ENCODE measurements at places on chromosomes 4 and X.

- no peak for DNase-seq
Observed at GRCh38 chr4:143127621-143128020, 57.1 kb upstream of the USP38 start.

- DNase-seq: no peak
Observed at GRCh38 chr4:35164063-35164462, 1080.3 kb downstream of the ARAP2 start.

DNA sequence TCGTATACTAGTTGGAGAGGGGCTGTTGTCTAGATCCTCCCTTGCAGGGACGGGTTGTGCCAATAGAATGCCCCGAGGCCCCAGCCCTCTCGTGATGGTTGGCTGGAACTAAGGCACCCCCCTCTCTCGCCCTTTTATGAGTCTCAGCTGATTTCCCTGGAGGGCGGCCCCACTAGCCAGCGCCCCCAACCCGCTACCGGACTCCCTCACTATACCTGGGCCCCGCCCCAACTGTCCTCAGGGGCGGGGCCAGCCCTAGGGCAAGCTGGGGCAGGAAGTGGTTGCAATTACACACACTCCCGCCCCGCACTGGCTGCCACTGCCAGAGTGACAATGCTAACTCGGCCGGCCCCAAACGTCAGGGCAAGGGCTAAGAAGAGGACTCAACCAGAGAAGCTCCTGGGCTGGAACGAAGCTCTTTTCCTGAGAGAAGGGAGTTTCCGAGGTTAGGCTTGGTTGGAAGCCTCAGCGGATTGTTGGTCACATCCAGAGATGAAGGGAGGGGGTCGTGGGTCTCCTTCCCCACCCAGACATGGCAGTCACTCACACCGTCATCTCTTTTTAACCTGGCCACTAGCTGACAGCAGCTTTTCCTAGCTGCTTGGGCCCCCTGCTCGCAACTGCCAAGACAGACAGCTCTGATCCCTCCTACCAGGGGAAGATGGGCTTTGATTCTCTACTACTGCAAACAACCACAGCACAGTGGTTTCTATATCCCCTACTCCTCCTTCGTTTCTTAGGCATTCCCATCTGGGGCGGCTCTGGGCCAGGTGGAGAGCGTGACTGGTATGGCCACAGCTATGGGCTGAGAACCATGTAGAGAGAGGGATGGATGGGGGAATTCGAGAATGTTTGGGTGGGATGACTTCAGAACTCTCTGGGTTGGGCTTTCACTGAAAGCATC, 21.0 kb upstream of the BCORL1 start:
- peak; percentile 61 for DNase-seq

DNA sequence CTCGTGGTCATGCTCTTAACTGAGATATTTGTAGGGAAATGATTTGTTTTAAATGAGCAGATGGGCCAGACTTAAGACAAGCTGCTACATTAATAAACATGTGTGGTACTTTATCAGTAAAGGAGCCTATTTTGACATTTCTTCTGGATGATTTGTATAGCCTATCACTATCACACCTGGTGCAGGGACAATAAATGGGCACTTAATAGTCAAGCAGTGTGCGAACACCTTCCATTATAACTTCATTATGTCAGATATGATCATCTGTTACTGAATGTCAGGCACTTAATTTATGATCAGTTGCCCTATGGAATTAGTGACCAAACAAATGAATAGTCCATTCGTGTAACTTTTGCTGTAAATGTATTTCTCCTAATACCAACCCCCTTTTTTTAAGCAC, 628.8 kb downstream of the ADGRL3 start:
- DNase-seq: no peak

DNA sequence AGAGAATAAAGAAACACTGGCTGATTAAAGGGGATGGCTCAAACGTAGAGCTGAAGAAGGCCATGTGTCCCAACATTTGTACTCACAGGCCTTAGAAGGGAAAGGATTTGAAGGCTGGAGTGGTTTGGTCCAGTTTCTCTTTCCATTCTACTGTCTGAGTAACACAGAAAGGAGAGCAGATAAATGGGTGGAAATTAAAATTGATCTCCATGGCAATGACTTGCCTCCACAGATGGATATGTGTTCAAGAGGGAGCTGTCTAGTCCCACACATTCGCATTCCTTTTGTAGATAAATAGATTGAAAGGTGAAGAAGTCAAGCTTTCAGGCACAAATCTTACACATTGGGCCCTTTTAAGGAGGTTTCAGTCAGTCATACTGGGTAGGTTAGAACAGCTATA, 74.6 kb downstream of the DOCK11 start:
- no peak for DNase-seq

GRCh38 chr4:962231-963208, 10.8 kb downstream of the DGKQ start:
- DNase-seq: no peak

DNA sequence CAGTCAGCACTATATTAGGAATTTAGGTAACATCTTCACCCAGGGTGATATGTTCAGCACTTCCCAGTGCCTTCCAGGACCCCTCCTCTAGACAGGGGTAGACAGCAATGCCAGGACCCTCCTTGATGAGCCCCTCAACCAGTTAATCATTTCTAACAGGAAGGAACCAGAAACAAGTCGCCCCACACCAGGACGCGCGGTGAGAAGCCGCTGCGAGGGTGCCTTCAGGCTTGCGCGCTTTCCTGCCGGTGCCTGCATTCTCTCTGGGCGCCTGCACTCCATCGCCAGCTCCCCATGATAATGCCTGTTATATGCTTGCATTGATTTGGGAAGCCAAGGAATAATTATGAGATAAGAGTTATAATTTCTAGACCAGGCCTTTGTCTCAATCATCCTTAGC, 116.0 kb downstream of the ENPP6 start:
- DNase-seq: no peak

- no peak for DNase-seq
Observed at GRCh38 chrX:31591355-31591754, 519.5 kb upstream of the FTHL17 start.

DNA sequence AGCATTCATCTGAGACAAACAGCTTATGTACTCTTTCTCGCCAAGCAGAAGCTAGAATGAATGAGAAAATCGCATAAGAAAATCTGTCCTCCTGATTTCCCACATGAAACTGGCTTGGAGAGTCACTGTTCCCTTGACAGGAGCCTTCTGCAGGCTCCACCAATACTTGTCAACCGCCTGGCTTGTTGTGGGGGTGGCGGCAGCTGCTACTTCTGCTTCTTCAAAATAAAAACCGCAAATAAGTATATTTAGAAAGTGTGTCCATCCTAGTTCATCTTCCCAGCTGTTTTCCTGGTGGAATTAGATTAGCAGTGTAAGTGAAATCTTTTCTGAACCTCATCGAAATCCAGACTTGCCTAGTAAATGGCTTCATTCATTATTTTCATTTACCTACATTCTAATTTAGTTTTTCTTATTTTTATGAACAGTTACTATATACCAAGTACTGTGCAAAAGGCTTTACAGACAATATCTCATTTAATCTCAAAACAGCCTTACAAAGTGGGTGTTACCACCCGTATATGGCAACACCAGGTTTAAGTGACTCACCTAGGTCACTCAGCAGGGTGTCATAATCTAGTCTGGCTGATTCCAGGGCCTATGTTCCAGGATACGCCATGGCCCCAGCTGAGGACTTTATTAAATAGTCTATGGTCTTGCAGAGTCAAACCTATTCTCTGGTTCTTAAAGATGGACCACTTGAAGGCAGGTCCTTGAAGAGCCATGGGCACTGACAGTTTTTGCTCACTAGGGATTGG, 104.6 kb upstream of the IGFBP7 start:
- no peak for DNase-seq

- no peak for DNase-seq
Observed at GRCh38 chr4:142480244-142480643, 365.9 kb downstream of the INPP4B start.

DNA sequence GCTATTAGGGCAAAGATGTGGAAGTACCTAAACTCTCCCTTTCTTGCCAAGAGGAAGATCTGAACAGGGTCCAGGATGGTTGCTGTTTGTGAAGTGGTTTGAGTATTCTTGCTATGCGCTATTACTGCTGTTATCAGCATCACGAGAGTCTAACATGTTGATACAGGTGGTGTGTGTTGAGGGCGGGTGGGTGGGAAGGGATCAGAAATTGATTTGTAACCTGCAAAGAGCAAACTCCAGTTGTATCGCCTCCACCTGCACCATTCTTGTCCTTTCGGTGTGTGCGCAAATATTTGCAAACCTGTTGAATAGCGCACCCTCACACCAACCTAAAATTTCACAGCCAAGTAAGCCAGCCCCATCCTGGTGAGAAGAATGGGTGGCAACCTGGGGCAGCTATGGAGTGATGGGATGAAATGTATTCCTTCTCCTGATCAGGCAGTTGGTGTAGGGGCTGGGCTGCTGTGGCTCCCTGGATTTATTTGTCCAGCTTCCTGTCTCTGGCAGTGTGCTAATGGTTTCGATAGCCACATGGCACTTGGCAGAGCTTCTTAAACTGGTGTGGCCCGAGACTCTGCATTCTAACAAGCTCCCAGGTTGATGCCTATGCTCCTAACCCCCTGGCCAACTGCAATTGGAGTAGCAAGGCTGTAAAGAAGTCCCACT, 102.6 kb upstream of the SCML1 start:
- no peak for DNase-seq

All from activated naive CD4-positive, alpha-beta T cell treated with anti-CD3 and anti-CD28 coated beads, Interleukin-2, amount 50 U/mL, for 16 hours (primary cell).